ENCODE measurements at places on chromosomes 12 and 14. TPM values are rescaled to one million over a fixed set of nuclear protein-coding genes. Genes with fewer than 3 reads are reported as not detected.

ASB8 gene
- 14.1 TPM for total RNA-seq

HNF1A gene
- not detected for total RNA-seq

TBC1D30 gene
- 0.28 TPM for total RNA-seq

OVCH1 gene
- 0.09 TPM for total RNA-seq

SALL2 gene
- 1.7 TPM for total RNA-seq

CPNE6 gene
- total RNA-seq = not detected

DTX1 gene
- total RNA-seq = not detected

ACSM4 gene
- not detected for total RNA-seq

APOLD1 gene
- total RNA-seq = 3.3 TPM

PTPRO gene
- 1.3 TPM for total RNA-seq

EFS gene
- total RNA-seq = 3.1 TPM

CLEC1A gene
- total RNA-seq = not detected

FZD10 gene
- total RNA-seq = not detected

PUS7L gene
- 16.8 TPM for total RNA-seq

Measured in smooth muscle cell of bladder (primary cell).